IMR-90 (cell line): ENCODE measurements at places on chromosomes 6 and 20. TPM values are rescaled to one million over a fixed set of nuclear protein-coding genes. Genes with fewer than 3 reads are reported as not detected.

GRCh38 chr6:27374824-27375612 is 13.5 kb upstream of the ZNF391 start:
- peaks cover 2% of the 10 kb centered on the region; the same call in 1 of the 2 replicates for H3K27me3 ChIP-seq
- H3K4me1 ChIP-seq, result no peaks in the 10 kb centered on the region
- H3K36me3 ChIP-seq, result no peaks in the 10 kb centered on the region
- peak; percentile 8 for DNase-seq

DNA sequence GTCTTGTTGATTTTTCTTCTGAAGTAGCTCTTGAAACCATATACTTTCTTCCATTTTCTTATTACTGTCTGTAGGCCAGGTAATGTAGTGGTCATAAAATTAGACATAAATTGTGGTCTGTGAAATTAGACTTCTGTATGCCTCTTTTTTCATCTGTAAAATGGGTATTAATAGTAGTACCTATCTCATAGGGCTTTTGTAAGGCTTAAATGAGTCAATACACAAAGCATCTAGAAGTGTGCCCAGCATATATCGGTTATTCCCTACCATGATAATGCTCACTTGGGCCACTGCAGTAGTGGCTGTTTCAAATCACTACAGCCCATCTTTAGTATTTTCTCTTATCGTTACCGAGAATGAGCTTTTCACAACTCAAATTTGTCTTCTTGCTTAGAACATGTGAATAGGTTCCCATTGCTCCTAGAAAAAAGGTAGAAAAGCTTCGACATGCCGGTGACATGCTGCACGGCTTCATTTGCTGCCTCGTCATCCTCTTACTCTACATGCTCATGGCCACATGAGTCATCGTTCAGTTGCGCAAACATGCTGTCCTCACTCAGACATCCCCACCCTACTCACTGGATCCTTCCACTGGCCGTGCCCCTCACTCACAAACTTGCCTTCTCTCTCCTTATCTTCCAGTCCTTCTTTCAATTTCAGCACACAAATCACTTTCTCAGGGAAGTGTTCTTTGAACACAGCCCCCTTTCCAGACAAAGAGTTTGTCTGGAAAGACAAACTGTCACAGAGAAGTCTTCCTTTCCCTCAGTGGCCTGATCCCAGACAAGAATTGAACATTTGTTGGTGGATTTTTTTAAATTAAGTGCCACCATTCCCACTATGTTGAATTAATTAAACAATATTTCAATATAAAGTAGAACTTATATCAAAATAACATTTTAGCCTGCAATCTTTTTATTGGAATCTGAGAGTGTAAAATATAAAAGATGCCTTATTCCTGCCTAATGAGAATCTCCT is 32.2 kb upstream of the ERVFRD-1 start:
- peaks cover 10% of the 10 kb centered on the region for H3K4me1 ChIP-seq
- H3K27ac ChIP-seq, result peak overlapping the region; percentile 2; the same call in 1 of the 2 replicates
- peak; percentile 92 for DNase-seq

Gene FKBP5
- 5.6 and 6.8 TPM in 2 replicates for polyA plus RNA-seq

Gene HLA-DMB
- 0.19 and 0.20 TPM in 2 replicates for polyA plus RNA-seq

GRCh38 chr6:31352683-31353383 is 4.1 kb downstream of the HLA-B start:
- peaks cover 25% of the 10 kb centered on the region for H3K27me3 ChIP-seq
- no peak overlapping the region for H3K4me3 ChIP-seq
- DNase-seq, result no peak
- no peak overlapping the region for H3K27ac ChIP-seq
